ENCODE measurements at places on chromosomes 13 and 19. TPM values are rescaled to one million over a fixed set of nuclear protein-coding genes. Genes with fewer than 3 reads are reported as not detected.

The MICU2 gene
- 58.3 TPM for total RNA-seq

DNA sequence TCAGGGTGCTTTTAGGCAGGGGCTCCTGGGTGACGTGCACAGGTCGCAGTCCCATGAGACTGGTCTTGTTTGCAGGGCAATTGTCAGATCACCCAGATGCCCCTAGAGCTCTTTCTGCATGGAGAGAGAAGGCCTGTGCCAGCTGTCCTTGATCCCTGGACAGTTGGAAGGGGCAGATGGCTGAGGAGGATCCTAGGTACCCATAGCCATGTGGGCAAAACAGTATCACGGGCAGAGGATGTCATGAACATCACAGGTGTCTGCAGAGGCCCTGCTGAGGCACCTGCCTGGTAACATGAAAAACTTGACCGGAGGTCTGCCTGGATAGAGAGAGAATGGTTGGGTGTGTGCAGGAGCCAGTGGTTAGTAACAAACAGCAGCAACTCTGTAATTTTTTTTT, 99.3 kb downstream of the ZNF536 start:
- no peak for DNase-seq

DNA sequence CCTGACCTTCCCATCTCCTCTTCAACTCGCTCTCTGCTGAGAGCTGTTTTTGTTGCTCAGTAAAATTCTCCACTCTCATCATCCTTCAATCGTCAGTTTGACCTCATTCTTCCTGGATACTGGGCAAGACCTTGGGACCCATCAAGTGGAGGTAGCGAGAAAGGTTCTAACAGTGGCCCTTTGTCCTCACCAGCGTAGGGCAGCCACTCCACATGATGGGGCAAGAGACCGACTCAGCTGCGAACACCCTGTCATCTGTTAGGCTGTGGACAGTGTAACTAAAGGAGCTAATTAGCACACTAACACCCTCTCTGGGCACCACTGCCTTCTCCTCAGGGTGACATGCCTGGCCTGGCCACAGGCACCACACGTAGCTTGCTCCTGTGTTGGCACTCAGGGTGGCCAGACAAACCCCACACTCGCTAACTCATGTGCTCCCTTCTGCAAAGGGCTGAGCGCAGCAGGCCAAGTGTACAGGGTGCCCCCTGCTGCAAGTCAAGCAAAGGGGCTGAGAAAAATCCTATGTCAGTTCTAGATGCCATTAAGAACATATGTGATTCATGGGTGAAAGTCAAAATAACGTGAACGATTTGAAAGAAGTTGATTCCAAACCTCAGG, 1216.0 kb downstream of the SLITRK5 start:
- no peak for DNase-seq

GRCh38 chr13:42680748-42681147, 100.6 kb upstream of the FAM216B start:
- DNase-seq: no peak

DNA sequence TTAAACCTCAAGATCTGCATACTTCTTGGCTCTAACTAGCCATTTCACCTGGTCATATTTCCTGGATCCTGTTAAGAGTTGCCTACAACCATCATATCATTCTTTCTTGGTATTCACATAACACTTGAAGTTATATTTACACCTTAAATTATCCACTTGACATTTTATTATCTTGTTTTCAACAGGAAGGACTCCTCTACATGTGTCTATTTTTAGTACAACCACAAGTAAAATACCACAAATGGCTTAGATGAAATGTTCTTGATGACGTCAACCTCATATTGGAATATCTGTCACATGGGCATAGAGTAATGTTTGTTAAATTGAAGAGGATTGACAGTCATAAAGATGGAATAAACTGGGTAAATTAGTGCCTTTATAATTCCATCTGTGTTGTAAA, 9.4 kb downstream of the PCDH20 start:
- no peak for DNase-seq

The SLITRK5 gene
- total RNA-seq: 9.6 TPM

The SMARCA4 gene
- total RNA-seq: 88.3 TPM

DNA sequence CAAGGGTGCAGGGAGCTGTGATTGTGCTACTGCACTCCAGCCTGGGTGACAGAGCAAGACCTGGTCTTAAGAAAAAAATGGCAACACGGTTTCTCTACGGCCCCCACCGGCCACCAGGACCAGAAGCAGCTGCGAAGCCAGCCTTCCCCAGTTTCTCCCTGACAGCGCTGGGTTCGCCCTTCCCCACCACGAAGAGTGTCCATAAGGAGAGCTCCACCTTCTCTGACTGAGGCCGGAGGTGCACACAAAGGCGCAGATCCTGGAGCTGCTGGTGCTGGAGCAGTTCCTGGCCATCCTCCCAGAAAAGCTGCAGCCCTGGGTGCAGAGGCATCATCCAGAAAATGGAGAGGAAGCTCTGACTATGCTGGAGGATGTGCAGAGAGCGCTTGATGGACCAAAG, 52.2 kb upstream of the ZNF599 start:
- no peak for DNase-seq

DNA sequence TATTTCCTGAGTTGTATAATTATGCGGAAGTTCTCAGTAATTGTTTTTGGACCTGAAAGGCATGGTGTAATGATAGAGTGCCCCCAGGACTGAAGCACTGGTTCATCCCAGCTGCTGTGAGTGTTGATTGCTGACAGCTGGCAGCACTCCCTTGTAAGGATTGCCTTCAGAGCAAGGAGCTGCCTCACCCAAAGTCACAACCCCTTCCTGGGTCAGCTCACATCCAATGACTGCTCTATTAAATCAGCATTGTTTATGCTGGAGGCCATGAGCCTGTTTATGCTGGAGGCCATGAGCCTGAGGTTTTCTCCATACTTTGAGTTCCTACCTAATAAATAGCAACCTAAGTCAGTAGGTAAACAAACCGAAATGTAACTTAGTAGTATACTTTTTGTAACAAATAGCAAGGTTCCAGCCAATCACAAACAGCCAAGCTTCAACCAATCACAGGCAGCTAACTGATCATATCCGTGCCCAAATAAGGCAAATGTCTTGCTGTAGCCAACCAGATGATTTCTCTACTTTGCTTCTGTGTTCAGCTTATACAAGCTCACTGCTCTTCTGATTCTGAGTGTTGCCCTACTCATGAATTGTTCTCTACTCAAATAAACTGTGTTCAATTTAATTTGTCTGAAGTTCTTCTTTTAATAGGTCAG, 11.7 kb upstream of the SPACA6 start:
- DNase-seq: no peak

GRCh38 chr13:37069597-37070103, 10.2 kb upstream of the SUPT20H start:
- no peak for DNase-seq

DNA sequence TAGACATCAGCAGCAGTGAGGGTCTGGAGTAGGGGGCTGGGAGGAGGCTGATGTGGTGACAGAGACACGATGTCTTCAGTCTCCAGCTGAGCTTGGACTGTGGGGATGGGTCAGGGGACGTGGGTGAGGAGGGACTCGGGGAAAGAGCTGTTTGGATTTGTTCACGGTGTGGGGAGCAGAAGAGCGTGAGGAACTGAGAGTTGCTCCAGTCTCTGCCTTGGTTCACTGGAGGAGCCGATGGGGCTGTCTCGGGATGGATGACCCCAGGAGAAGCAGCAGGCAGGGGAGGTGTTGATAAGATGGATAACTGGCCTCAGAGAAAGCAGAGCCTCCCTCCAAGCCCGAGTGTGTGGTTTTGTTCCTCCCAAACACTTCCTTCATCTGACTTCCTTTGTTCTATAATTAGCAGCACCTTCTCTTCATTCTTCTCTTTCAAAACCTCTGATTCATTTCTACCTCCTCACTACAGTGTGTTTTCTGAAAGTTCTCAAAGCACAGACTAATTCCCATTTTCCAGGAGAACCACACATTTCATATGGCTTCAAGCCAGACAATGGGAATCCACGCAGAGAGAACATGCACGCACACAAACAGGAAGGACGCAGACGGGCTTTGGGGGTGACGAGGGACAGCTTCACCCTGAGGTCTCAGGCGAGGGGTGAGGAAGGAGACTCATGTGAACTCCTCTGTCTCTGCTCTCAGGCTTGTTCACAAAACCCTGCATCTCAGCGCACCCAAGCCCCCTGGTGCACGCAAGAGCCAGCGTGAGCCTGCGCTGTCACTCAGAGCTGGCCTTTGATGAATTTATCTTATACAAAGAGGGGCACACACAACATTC, 18.6 kb downstream of the LAIR2 start:
- no peak for DNase-seq

GRCh38 chr13:64510747-64511146, 2719.4 kb downstream of the PCDH9 start:
- DNase-seq: no peak

DNA sequence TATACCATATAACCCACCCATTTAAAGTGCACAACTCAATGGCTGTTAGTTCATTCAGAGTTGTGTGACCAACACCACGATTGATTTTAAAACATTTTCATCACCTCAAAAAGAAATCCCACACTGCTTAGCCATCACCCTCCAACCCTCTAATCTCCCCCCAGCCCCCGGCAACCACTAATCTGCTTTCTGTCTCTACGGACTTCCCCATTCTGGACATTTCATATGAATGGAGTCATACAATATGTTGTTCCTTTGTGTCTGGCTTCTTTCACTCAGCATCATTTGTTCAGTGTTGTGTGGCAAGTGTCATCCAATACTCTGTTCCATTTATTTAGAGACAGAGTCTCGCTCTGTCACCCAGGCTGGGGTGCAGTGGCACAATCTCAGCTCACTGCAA, 4.0 kb upstream of the PNMA8B start:
- DNase-seq: no peak

DNA sequence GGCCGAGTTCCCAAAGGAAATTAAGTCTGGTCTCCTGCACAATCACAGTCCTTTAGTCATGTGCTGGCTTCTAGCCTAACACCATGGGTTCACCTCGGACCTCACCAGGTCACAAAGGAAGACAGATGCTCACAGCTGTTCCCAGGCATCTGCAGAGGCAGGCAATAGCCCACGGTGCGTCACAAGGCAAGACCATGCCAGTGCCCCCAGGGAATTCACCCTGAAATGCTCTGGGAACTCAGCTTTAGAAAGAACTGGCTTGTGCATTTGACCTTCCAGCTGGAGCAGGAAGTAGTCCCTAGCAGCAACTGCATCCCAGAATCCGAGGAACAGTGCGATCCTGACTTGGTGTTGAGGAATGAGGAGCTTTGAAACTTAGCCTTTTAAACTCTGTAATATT, 96.8 kb upstream of the WASF3 start:
- peak; percentile 50 for DNase-seq

DNA sequence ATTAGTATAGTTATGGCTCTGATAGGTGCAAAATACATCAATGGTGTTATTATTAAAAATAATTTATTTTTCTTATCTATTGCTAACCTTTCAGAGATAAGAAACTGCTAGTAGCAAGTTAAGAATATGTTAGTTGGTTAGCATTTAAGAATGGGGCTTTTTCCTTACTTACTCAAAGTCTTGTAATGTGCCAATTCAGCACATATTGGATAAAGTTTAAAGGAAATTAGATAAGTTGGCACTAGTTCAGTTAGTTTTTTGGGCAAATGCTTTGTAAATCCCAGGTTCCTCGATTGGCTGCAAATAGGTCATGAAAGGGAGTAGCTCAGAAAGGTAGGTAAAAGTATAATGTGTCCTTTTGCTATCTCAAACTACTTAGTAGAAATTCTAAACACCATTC, 2806.7 kb downstream of the PCDH9 start:
- no peak for DNase-seq

DNA sequence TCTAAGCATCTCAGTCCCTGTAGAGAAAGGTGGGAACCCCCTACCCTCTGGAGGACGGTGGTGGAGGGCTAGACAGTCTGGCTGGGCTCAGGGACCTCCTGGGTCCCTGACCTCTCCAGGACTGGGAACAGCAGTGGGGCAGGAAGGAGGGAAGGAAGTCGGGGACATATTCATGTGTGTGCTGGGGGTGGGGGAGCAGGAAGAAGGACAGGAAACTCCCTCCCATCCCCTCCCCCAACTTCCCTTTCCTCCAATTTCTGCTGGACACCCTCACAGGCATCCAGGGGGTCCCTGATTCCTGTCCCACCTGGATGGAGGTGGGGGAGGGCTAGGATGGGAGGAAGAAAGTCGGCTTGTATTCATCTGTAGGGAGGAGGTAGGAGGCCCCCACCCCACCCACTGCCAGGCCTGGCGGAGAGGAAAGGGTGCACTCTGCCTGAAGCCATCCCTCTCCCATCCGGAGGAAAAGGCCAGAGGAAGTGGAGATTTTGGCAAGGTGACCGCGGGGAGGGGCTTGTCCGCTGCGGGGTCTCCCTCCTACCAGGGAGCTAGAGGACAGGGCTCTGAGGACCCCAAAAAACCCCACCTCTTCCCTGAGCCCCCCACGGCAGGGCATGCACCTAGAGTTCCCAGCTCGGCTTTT, 2.3 kb downstream of the NOVA2 start:
- DNase-seq: no peak

- no peak for DNase-seq
Observed at GRCh38 chr13:34360702-34361101, 542.8 kb downstream of the RFC3 start.

The OR7C1 gene
- total RNA-seq: 0.30 TPM

GRCh38 chr13:113882267-113882630, 18.4 kb upstream of the GAS6 start:
- DNase-seq: peak; percentile 49

- no peak for DNase-seq
Observed at GRCh38 chr19:55690769-55691545, 15.9 kb downstream of the EPN1 start.

The AP1M2 gene
- total RNA-seq: not detected

- no peak for DNase-seq
Observed at GRCh38 chr19:49149652-49150105, 5.5 kb downstream of the HRC start.

DNA sequence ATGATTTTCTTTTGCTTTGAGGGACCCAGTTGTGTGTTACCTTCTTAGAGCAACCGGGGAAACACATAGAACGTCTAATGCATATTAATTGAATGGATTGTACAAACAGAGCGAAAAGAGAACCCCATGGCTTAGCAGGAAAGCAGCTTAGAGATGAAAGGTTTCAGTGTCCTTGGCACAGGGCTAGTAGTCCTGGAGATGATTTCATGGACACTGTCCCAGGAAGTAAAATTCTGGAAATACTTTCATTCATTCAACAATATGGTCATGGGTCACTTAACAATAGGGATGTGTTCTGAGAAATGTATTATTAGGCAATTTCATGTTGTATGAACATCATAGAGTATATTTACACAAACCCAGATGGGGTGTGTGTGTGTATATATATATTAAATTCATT, 9.7 kb upstream of the FUT2 start:
- no peak for DNase-seq

GRCh38 chr13:102286326-102286725, 115.5 kb downstream of the FGF14 start:
- DNase-seq: no peak

The CDX2 gene
- total RNA-seq: not detected

The MBD3L3 gene
- total RNA-seq: not detected

- DNase-seq: no peak
Observed at GRCh38 chr13:67353031-67353430, 122.9 kb upstream of the PCDH9 start.

The TMEM145 gene
- not detected for total RNA-seq

The ZNF98 gene
- 6.3 TPM for total RNA-seq

- DNase-seq: no peak
Observed at GRCh38 chr19:35161434-35161743, 6.9 kb downstream of the FXYD5 start.

The SERTM1 gene
- 0.21 TPM for total RNA-seq

GRCh38 chr13:63979951-63980350, 2564.3 kb upstream of the PCDH20 start:
- no peak for DNase-seq
